Smooth muscle cell of the coronary artery (primary cell): ENCODE measurements at places on chromosomes 13 and 19. TPM values are rescaled to one million over a fixed set of nuclear protein-coding genes. Genes with fewer than 3 reads are reported as not detected.

Gene B3GNT8
- total RNA-seq: 0.60 and 3.6 TPM in 2 replicates

Gene SHC2
- 0.08 and 4.1 TPM in 2 replicates for total RNA-seq

Gene POP4
- total RNA-seq: 69.6 and 81.9 TPM in 2 replicates

Gene SLAIN1
- 0.30 TPM in 1 of 2 replicates, not detected in the other for total RNA-seq

Gene SPRED3
- total RNA-seq: 1.4 and 3.6 TPM in 2 replicates

Gene TBXA2R
- total RNA-seq: 1.4 and 1.5 TPM in 2 replicates

Gene ZNF221
- 6.3 and 8.4 TPM in 2 replicates for total RNA-seq

Gene TRPM4
- total RNA-seq: 7.5 and 10.6 TPM in 2 replicates

Gene DMKN
- 0.38 and 49.4 TPM in 2 replicates for total RNA-seq

Gene SIGLEC8
- total RNA-seq: not detected in 2 replicates

Gene SIGLECL1
- total RNA-seq: not detected in 2 replicates
